ENCODE measurements at places on chromosomes 11 and 22.

DNA sequence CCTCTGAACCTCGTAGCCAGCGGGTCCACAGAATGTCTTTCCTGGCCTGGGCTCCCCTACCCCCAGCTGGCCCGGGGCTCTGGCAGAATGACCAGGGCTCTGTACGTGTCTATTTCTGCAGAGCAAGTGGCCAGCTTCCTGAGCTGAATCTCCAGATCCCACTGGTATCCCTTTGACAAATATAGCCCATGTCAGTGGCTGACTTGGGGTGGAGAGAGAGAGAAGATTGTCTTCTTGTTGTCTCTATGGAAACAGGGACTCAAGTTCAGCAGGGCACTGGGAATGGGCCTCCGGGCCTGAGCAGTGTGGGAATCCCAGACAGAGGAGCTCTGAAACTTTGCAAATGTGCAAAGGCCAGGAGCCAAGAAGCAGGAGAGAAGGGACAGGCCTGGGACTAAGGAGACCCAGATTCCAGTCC lies 33.9 kb downstream of the ANO1 start:
- no peak for DNase-seq

GRCh38 chr22:22452211-22452610 lies 56.3 kb downstream of the ZNF280B start:
- no peak for DNase-seq

GRCh38 chr22:31098632-31099110 lies 8.7 kb downstream of the SELENOM start:
- DNase-seq, result no peak

GRCh38 chr11:23696688-23697415 lies 800.0 kb upstream of the LUZP2 start:
- no peak for DNase-seq

DNA sequence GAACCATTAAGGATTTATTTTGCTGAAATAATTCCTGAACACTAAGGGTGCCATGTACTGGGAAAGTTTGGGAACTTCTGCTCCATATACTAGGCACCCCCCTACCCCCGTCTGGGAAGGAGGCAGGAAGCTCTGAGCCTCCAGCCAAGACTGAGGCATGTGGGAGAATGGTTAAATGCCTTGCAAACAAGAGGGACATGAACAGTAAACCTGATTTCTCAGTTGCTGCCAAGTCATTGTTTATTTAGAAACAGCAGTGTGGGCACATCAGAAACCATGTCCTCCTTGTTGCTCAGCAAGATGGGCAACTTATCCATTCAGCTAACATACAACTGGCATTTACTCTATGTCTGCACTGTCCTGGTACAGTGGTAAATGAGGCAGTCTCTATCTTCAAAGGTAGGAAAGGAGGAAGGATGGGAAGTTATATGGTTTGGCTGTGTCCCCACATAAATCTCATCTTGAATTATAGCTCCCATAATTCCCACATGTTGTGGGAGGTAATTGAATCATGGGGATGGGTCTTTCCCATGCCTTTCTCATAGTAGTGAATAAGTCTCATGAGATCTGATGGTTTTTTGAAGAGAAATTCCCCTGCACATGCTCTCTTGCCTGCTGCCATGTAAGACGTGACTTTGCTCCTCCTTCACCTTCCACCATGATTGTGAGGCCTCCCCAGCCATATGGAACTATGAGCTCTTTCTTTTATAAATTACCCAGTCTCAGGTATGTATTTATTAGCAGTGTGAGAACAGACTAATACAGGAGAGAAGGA lies 459.1 kb downstream of the MIAT start:
- no peak for DNase-seq

- no peak for DNase-seq
Measured at GRCh38 chr11:118618991-118619375, 11.6 kb downstream of the PHLDB1 start.

DNA sequence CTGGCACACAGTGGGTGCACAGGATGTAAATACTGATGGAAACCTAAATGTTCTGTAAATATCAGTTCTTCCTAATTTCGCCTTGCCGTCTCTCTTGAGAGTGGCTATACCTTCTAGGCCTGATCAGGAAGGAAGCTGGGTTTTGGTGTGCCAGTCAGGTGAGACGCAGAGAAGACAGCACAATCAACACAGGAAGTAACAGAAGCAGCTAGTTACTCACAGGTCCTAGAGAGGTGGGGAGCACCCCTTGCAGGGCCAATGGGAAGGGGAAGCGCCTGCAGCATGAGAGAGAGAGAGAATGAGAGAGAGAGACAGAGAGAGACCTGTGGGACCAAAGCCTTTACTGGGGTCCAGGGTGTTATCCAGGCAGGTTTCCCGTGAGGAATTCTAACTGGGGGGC lies 80.8 kb downstream of the FBLN1 start:
- no peak for DNase-seq

- DNase-seq, result no peak
Measured at GRCh38 chr11:12290477-12290922, 86.9 kb upstream of the PARVA start.

DNA sequence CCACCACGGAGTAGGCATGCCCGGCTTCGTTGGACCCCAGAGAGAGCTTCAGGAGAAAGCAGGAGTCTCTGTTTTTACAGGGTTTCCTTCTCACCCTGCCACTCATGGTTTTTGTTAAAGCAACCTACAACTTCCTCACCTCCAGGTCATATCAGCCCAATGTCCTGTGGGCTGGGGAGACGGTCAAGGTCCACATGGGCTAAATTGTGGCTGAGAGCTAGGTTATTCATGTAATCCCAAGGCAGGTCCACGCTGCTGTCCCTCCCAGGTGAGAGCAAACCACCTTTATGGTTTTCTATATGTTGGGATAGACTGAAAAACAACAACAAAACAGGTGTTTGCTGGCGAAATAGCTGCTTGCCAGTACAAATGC lies 19.5 kb downstream of the TSPAN32 start:
- DNase-seq, result no peak

DNA sequence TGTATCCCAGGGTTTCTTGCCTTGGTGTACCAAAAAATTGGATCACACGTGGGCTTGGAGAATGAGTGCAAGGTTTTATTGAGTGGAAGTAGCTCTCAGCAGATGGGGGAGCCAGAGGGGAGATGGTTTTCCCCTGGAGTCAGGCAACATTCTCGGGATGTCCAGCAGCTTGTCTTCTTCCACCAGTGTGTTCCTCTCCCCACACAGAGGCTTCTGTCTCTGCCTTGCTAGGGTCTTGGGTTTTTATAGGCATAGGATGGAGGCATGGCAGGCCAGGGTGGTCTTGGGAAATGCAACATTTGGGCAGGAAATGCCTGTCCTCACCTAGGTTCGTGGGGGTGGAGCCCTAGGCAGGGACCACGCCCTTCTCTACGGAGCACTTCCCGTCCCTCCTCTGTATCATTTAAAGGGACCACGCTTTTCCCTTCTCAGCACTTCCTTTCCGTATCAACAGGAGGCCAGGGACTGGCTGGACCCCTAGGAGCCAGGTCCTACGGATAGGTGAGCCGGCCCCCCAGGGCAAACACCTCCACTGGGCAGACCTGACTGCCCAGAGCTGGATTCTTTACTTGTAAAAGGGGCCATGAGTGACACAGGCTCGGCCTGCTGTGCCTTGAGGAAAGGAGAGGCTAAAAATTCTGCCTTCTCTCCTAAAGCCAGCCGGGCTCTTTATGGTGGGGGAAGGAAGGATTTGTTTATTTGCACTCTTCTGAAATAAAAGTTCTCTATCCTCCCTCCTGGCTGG lies 55.3 kb upstream of the CCDC188 start:
- no peak for DNase-seq
